ENCODE measurements at places on chromosomes 12 and 14. TPM values are rescaled to one million over a fixed set of nuclear protein-coding genes. Genes with fewer than 3 reads are reported as not detected.

The TROAP gene
- 0.31 TPM for total RNA-seq

DNA sequence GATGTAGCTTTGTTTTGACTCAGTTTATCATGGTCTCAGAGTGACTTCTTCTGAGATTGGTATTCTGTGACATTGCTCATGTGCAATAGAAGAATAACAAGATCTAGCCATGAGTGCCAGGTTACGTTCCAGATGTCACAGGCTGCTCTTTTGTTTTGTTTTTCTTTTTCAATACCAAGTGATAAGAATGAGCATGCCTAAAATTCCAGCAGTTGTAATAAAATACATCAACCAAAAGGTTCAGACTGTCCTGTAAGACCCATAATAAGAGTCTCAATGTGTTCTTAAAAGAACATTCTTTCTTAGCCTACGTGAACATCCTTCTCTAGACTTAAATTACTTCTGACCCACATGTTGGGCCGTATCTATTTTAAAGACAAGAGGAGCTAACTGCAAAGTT is 669.2 kb downstream of the DIO2 start:
- no peaks in the 10 kb centered on the region for H3K27me3 ChIP-seq
- H3K27ac ChIP-seq, result no peak overlapping the region
- H3K4me1 ChIP-seq, result no peaks in the 10 kb centered on the region
- DNase-seq, result no peak
- no peaks in the 10 kb centered on the region for H3K36me3 ChIP-seq

DNA sequence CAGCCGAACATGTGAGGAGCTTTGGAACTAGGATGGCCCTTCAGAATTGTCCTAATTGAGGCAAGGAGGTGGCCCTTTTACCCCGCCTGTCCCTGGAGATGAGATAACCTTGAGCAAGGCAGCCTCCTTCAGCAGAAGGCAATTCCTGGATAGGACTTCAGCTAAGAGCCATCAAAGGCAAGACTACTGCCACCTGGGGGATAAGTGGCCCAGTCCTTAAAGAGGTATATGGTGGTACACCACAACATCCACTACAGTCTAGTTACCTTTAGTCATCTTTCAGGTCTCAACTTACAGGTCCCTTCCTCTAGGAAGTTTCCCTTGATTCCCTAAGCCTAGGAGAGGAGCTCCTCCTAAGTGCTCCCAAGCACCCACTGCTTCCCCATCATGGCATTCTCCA is 204.2 kb upstream of the CDKN3 start:
- H3K4me3 ChIP-seq, result no peak overlapping the region
- H3K27me3 ChIP-seq, result peaks cover 2% of the 10 kb centered on the region
- no peaks in the 10 kb centered on the region for H3K36me3 ChIP-seq
- H3K4me1 ChIP-seq, result no peaks in the 10 kb centered on the region
- no peak for DNase-seq
- H3K27ac ChIP-seq, result no peak overlapping the region

GRCh38 chr12:107319533-107320032 is 226.2 kb upstream of the CRY1 start:
- H3K27ac ChIP-seq, result no peak overlapping the region
- H3K36me3 ChIP-seq, result no peaks in the 10 kb centered on the region
- DNase-seq, result peak; percentile 19
- no peaks in the 10 kb centered on the region for H3K27me3 ChIP-seq
- H3K4me3 ChIP-seq, result peak overlapping the region; percentile 95

All from CD4-positive, alpha-beta T cell (primary cell).